HTR-8/SVneo (cell line): ENCODE measurements at places on chromosomes 12 and 14.

DNA sequence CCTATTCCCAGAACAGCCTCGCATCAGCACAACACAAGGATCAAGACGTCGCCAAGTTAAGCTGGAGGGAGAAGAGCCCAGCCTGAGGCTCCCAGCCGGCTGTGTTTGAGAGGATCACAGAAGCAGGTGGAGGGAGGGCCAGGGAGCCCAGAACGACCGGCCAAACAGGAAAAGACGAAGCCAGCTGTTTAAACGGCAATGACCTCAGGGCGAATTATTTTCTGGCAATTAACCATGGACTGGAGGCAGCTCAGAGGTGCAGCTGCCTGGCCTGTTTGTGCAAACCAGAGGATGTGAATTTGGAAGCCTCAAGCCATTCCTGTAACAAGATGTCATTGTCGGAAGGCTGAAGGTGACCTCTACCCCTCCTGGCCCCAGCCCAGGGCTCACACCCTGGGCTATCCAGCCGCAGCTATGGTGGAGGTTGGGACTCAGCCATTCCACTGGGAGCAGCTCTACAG is 175.8 kb upstream of the PRMT8 start:
- DNase-seq = no peak

GRCh38 chr12:96029826-96030225 is 5.6 kb downstream of the LTA4H start:
- no peak for DNase-seq

GRCh38 chr12:29741342-29742241 is 42.1 kb downstream of the TMTC1 start:
- DNase-seq = no peak

DNA sequence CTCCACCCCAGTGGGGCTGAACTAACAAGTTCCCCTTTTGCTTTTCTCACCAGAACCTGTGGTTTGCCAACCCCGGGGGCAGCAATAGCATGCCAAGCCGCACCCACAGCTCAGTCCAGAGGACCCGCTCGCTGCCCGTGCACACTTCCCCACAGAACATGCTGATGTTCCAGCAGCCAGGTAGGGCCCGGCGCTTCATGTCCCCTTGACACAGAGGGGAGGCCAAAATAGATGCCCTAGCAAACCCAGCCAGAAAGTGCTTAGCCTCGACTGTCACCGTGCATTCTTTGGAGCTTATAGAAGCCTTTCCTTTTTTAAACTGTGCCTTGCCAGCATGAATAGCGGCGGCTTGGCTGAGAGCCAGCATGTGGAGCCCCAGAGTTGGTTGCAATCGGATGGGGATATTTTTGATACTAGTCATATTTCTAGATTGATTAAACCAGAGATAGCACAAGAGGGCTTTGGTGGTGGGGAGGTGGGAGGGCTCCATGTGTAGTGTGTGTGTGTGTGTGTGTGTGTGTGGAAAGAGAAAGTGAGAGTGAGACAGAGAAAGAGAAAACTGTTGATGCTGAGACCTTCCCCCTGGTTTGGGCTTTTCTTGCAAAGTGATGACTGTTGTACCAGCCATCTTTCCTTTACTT is 126.1 kb downstream of the GCH1 start:
- peak; percentile 64 for DNase-seq

GRCh38 chr12:31989571-31990362 is 30.6 kb downstream of the RESF1 start:
- DNase-seq = peak; percentile 31

- no peak for DNase-seq
Observed at GRCh38 chr12:91492648-91493047, 310.0 kb upstream of the DCN start.

- DNase-seq = peak; percentile 29
Observed at GRCh38 chr14:21191809-21192446, 36.1 kb upstream of the OR5AU1 start.

- DNase-seq = peak; percentile 99
Observed at GRCh38 chr14:61178226-61179060, 102.7 kb downstream of the TMEM30B start.

DNA sequence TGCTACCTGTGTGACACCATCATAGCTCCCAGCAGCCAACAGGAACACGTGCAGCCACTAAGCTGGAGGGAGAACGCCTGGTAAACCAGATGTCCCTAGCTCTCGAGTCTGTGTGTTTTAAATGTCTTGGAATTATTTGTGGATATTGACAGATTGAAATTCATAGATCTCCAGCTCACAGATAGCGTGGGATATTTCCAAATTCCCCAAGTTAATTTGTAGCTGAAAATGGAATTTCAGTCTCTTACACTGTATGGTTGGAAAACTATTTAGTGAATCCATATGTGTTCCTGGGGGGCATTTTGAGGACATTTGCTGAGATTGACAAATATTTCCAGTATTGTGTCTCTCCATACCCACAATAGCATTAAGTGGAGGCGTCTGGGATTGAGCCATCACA is 618.6 kb upstream of the TMEM132C start:
- DNase-seq = no peak

DNA sequence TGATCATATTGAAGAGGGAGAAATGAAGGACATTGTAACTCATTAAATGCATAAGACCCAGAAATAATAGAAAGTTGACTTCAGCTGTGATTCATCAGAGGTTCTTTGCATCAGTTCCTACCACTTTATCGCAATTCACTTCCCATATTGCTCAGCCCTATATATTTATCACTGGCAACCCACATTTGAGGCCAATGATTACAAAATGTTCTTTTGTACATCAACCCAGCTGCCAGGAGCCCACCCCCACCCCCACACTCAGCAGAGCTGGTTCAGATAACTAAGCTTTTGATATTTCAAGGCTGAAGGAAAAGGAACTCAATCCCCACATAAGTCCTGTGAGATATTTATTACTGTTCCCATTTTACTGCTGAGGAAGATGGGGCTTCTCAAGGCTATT is 51.2 kb upstream of the TMPO start:
- no peak for DNase-seq

GRCh38 chr14:68111097-68111852 is 291.7 kb downstream of the RAD51B start:
- no peak for DNase-seq

DNA sequence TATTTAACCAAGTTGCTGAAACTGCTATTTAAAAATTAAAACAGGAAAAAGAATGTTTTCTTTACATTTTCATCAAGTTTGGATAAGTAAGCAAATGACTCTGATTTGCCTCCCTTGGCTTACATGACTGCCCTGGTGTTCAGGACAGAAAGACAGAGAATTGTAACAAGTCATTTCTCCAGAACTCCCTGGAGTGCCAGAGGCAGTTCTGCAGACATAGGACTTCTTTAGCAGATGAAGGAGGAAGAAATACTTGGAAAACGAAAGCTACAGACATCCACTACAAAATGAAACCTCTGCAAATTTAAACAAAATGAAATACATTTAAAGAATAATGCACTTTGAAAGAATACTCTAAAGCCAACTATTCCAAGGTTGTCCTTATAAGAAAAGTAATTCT is 253.9 kb downstream of the LRFN5 start:
- no peak for DNase-seq

GRCh38 chr14:76946753-76947077 is 81.8 kb downstream of the IRF2BPL start:
- DNase-seq = no peak

- DNase-seq = no peak
Observed at GRCh38 chr12:38666425-38666824, 239.0 kb downstream of the CPNE8 start.

GRCh38 chr12:45572114-45572513 is 157.4 kb upstream of the ARID2 start:
- no peak for DNase-seq

- no peak for DNase-seq
Observed at GRCh38 chr14:94143239-94143638, 13.8 kb upstream of the IFI27L2 start.

DNA sequence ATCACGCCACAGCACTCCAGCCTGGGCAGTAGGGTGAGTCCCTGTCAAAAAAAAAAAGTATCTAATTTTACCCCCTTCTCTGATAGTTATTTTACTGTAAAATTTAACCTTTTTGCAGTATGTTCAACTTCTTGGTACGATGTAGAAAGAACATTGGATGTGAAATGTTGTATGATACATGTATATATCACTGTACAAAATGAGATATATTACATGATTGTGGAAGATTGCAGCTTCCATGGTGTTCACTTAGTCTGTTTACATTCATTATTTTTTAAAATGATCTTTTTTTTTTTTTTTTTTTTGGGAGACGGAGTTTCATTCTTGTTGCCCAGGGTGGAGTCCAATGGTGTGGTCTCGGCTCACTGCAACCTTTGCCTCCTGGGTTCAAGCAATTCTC is 9.0 kb downstream of the SP1 start:
- DNase-seq = no peak

DNA sequence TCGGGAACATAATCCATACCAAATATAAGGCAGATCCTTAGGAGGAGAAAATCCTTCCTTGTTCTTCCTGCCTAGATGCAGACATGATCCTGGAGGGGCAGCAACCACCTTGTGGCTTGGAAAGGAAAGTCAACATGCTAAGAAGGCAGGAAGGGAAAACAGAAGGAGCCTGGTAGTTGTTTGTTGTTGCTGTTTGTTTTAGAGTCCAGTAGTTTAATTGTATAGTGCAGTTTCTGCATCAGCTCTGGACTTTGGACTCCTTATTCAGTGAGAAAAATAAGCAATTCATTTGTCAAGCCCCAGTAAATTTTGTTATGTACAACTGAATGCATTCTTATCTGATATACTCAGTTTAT is 45.7 kb upstream of the APPL2 start:
- no peak for DNase-seq

GRCh38 chr12:7542813-7543212 is 39.2 kb upstream of the CD163 start:
- DNase-seq = no peak

DNA sequence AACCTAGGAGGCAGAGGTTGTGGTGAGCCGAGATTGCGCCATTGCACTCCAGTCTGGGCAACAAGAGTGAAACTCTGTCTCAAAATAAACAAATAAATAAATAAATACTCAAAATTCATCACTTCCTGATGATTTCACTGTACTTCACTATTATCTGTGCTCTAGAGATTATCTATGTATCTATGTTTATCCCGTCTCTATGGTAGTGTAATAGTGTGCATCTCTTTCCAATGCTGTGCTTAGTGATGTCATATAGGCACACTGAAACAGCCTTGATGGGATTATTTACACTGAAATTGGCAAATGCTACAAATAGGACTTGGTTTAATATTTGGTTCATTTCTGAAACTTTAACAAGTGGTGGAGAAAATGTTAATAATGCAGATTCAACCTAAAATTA is 6.5 kb downstream of the CAPS2 start:
- DNase-seq = no peak

DNA sequence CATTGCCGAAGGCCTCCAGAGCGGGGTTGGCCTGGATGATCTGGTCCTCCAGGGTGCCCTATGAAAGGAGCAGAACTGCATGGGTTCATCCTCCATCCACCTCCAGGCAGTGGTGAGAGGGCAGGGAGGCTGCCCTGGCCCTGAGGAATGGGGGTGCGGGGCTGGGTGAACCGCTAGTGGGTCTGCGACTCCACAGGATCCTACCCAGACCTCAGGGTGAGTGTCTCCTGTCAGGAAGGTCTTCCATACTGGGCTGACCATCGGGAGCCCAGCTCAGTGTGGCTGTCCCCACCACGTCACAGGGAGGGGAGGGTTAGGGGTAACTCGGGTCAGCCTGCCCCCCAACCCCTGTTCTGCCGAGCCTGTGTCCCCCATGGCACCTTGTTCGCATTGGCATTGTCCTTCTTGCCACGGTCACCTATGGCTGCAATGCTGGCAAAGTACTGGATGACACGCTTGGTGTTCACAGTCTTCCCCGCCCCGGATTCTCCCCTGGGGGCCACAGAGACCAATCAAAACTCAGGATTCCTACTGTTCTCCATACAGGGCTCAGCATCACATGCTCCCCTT is 3.7 kb downstream of the MYH6 start:
- no peak for DNase-seq

GRCh38 chr12:100877776-100878175 is 83.2 kb downstream of the ANO4 start:
- no peak for DNase-seq

DNA sequence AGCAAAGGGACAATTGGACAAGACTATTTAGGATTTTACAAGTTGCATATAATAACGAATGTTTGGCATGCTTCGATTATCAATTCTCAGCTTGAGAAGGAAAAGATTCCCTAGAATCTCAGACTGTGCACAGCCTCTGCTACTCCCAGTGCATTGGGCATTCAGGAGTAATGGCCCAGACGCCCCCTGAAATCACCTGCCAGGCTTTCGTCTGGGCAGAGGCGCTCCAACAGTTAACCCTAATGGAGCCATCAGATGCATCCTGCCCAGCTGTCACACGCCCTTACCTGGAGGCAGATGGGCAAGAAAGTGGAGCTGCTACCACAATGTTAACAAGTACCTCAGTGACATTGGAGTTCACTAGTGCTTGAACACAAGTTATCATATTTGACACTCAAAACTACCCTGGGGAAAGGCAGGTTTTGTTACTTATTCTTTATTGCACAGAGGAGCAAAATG is 927 bp upstream of the LRP6 start:
- no peak for DNase-seq

GRCh38 chr12:8057306-8057705 is 8.9 kb downstream of the C3AR1 start:
- no peak for DNase-seq

- no peak for DNase-seq
Observed at GRCh38 chr14:91416744-91417119, 888 bp downstream of the CCDC88C start.

DNA sequence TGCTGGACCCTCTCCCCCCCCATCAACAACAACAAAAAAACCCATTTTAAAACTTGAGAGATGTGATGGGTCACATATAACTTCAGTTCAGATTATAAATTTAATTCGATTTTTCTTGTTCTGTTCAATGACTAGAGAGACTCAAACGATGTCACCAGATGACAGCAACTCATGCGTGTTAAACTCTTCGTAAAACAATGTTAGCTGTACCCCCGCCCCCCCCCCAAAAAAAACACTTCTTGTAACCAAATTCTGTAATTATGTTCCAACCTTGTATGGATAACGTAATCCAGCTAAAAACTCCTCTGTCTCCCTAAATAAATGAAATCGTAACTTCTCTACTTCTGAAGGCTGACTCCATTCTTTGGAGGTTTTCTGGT is 614 bp upstream of the NACA start:
- DNase-seq = no peak

DNA sequence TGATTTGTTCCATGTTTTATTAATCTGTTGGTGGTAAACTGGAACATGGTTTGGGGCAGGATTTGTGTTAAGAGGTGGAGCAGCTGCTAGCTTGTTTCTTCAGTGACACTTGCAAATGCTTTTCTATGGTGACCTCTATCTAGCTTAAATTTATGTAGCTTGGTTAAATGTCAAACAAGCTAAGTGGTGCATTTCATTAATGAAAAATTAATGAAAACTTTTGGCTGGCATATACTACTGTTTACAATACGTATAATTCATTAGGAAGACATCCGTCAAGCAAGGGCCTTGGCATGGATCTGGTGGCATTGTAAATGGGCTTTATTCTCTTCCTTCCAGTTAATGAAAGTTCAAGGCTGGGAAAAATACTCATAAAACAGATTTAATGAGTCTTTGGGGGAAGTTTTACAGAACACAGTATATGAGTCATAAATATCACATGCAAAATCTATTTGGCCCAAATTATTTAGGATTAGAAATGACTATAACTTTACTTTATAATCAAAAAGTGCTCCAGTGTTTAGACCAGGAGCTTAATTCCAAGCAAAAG is 807.7 kb upstream of the SEL1L start:
- DNase-seq = no peak
